ENCODE measurements at places on chromosomes 7 and 10. TPM values are rescaled to one million over a fixed set of nuclear protein-coding genes. Genes with fewer than 3 reads are reported as not detected.

Gene AOC1
- not detected for total RNA-seq

Gene SPDYE2
- not detected for total RNA-seq

Gene MBL2
- not detected for total RNA-seq

Gene VDAC2
- total RNA-seq = 342 TPM

Gene CRHR2
- total RNA-seq = 0.05 TPM

Gene ADAM8
- total RNA-seq = 2.7 TPM

Gene PPP1R3A
- total RNA-seq = not detected

Gene PNLIPRP3
- total RNA-seq = 0.04 TPM

Gene TMEM225B
- total RNA-seq = 1.1 TPM

Gene PTN
- total RNA-seq = not detected

Gene NKX2-3
- total RNA-seq = not detected

Gene SYPL1
- 87.8 TPM for total RNA-seq

Gene CHST15
- 6.3 TPM for total RNA-seq
